ENCODE measurements at places on chromosomes 5 and 9.

DNA sequence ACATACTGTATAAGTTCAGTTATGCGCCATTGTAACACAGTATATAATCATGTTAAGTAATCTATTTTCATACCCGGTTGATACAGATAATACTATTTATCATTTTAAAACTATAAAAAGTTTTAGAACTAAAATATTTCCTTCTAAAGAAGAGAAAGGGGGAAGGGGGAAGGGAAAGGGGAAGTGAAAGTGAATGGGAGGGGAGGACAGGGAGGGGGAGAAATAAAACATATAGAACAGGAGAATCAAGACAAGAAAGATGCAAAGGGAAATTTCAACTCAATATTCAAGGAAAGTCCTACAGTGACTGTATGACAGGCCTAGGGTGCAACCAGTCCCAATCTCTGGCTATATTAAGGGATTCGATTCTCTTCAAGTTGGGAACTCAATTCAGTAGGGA, 1278.8 kb downstream of the MAT2B start:
- no peak for DNase-seq

DNA sequence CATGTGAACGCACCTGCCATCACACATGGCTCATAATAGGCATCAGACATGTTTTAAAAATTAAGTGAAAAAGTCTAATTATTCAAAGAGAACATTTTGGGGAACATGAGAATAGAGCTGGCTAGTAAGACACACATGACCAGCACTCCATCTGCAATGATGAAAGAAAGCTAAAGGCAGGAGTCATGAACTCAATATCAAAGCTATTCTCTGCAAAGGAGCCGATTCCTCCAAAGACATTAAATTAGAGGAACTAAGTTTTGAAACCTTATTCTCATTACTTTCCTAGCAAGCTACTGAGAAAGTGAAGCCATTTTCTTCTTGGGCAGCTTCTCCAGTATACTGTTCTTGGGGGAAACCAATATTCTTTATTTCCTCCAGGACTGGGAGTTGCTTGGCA, 172.0 kb downstream of the CRB2 start:
- DNase-seq = no peak

DNA sequence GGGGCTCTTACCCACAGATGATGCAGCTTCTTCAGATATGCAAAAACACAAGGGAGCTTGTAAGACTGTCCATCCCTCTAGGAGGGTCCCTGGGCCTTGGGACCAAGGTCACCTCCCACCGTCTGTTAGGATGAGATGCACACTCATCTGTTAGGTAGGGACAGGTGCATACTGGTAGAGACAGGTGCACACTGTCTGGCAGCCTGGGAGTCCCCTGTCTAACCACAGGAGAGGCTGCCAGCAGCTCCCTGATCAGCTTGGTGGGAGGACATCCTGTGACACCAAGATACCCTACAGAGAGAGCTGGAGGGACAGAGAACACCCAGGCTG, 13.2 kb downstream of the TSPAN17 start:
- no peak for DNase-seq

- no peak for DNase-seq
Measured at GRCh38 chr5:62778316-62779009, 199.8 kb downstream of the LRRC70 start.

- no peak for DNase-seq
Measured at GRCh38 chr5:68419081-68419636, 203.6 kb downstream of the PIK3R1 start.

GRCh38 chr9:38486056-38486615, 61.9 kb upstream of the IGFBPL1 start:
- no peak for DNase-seq

- DNase-seq = no peak
Measured at GRCh38 chr9:120965344-120966012, 38.9 kb upstream of the TRAF1 start.

DNA sequence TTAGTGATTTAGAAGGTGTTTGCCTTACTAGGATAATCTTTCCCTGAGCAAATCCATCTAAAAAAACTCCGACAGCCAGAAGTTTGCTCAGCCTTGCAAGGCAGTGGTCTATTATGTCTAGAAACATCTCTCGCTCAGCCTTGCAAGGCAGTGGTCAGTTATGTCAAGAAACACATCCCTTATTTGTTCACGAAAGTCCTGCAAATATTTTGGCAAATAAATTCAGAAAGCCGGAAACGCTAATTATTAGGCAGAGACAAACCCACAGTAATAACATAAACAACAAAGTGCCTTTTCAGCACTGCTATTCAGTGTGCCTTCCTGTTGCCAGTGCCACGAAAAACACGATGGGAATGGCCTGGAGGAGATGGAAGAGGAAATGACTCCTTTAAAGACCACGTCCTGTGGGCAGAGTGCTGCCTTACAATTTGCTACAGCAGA, 184.5 kb downstream of the GNAQ start:
- peak; percentile 84 for DNase-seq

- DNase-seq = no peak
Measured at GRCh38 chr9:91202736-91203283, 158.9 kb downstream of the AUH start.

- DNase-seq = no peak
Measured at GRCh38 chr9:2029666-2030170, 14.6 kb downstream of the SMARCA2 start.

DNA sequence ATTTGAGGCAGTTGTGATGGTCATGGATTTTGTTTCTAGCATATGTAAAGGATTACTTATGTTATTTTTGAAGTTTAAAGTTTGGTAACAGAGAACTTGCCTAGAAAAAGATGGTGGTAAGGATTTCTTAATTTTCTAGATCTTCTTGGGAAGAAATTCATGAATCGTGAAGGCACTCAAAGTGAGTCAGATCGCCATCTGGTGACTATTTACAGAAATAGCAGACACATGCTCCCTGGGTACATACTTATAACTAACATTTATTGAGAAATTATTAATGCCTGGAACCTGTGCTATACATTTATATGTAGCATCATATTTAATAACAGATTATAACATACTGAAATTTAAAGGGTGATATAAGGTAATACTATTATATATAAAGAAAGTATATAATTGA, 299.7 kb downstream of the IZUMO3 start:
- peak; percentile 24 for DNase-seq

- no peak for DNase-seq
Measured at GRCh38 chr5:71973563-71973962, 133.7 kb upstream of the MAP1B start.

All from kidney capillary endothelial cell (primary cell).